ENCODE measurements at places on chromosomes 2 and 18.

DNA sequence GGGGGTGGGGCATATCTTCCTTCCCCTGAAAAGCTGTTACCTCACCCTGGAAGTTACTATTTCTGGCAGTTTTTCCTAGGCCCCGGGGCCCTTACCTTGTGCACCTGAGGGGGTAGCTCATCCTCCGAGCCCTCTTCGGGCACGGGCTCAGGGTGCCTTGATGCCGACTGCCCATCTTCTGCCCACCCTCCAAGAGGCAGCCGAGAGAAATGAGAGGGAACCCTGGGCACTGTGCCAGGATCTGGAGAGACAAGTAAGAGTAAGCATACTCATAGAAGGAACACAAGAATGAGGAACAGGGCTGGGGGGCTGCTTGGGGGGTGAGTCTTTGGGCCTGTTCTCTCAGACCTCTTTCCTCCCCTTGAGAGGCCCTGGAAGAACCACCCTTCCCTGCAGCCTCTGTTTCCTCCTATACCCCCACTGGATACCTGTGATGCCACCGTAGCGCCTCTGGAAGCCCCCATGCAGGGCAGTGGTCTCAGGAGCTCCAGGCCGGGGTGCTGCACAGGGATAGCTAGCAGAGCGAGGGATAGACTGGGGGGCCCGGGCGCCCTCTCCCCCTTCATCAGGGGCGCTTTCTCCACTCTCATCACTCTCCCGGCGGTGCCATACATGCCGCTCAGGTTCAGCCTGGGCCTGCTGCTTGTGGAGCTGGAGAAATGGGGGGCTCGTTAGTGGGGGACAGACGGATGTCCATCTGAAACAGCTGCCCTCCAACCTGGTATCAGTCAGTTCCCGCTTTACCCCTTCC lies 2.1 kb upstream of the ABCB6 start:
- no peak for DNase-seq

GRCh38 chr2:11319939-11320338 lies 24.5 kb downstream of the ROCK2 start:
- DNase-seq = no peak

GRCh38 chr2:237154884-237155851 lies 69.5 kb downstream of the COPS8 start:
- DNase-seq = peak; percentile 46

DNA sequence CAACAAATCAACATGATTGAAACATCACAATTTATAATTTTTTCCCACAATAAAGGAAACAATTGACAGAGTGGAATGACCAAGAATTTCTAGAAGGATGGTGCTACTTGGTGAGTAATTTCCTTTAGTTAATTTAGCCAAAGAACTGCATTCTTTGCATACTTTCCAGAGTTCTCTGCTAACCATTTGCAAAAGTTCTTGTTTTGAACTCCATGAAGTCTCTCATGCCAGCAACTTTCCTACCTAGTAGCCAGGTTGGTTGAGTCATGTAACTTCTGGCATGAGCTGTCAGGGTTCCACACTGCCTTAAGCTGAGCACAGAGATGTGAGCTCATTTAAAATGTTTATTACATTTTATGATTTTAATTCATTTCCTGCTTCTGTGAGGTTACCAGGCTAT lies 539.6 kb downstream of the PID1 start:
- no peak for DNase-seq

- DNase-seq = no peak
Observed at GRCh38 chr2:203301667-203302066, 26.5 kb upstream of the ABI2 start.

DNA sequence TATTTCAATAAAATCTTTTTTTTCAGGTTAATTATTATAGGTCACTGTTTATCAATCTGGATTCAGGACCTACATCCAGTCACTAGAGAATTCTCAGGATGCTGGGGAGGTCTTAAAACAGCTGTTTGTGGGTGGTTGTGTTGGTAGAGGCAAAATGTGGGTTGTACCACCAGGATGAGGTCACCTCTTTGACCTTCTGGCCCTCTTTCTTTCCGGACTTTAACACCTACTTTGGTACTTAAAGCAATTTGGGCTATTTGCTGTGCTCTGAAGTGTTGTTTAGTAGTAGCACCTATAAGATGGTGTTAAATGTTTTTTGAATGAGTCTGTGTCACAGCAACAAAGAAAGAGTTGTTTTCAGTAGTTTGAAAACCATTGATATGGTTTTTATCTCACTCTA lies 14.6 kb downstream of the EML4 start:
- no peak for DNase-seq

DNA sequence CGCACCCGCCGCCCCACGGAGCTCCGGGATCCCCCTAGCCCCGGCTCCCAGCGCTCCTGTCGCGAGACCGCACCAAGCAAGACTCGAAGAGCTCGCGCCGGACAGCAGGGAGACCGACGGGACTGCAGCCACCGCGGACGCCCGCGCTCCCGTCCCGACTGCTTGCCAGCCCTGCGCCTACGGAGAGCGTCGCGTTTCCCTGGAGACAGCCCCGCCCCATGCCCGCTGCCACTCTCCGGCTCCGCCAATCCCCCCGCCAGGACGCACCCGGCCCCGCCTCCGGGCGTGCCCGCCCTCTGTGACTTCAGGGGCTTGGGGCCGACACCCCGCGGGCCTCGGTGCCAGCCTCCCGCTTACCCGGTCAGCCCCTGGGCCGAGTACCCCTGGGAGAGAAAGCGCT lies at the start of gene ANKMY1:
ANKMY1 (minus strand) TSS at position 181 of the 400 bp plus-strand sequence. CDS start 653 bp downstream, outside the sequence.
- peak; percentile 86 for DNase-seq

DNA sequence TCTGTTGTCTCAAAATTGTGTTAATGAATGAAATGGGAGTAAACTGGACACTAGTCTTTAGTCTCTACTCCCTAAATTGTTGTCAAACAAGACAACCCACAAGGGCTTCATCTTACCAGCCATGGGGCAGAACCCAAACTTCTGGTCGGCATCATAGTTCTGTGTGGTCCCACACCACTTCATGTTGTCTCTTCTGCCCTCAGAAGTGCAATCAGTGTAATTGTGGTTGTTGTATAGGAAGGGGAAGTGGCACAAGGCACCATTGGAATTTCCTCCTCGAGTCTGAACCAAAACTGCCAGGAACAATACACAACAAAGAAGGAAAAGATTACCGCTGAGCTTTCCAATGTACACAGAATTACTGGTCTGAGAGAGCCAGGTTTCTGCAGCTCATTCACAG lies 12.6 kb downstream of the FN1 start:
- DNase-seq = no peak

DNA sequence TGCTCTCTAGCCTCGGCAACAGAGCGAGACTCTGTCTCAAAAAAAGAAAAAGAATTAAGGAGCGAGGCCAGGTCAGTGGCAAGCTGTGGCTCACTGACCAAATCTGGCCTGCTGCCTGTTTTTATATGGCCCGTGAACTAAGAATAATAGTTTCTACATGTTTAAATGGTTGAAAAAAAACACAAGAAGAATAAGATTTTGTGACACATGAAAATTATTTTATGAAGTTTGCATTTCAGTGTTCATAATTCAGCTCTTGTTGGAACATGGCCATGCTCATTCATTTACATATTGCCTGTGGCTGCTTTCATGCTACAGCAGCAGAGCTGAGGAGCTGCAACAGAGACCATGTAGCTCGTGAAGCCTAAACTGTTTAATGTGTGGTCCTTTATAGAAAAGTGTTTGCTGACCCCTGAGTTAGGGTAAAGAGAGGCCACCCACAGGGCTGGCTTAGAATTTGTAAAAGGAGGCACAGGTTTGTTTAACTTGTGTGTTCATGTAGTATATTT lies 59.5 kb downstream of the MFSD6 start:
- no peak for DNase-seq

- DNase-seq = no peak
Observed at GRCh38 chr2:240775905-240776304, 44.1 kb downstream of the KIF1A start.
